ENCODE measurements at places on chromosomes 13 and 19.

GRCh38 chr13:23254506-23254905 lies 73.7 kb downstream of the SGCG start:
- DNase-seq = no peak

GRCh38 chr19:45784096-45784495 lies 1.8 kb upstream of the DMPK start:
- no peak for DNase-seq

DNA sequence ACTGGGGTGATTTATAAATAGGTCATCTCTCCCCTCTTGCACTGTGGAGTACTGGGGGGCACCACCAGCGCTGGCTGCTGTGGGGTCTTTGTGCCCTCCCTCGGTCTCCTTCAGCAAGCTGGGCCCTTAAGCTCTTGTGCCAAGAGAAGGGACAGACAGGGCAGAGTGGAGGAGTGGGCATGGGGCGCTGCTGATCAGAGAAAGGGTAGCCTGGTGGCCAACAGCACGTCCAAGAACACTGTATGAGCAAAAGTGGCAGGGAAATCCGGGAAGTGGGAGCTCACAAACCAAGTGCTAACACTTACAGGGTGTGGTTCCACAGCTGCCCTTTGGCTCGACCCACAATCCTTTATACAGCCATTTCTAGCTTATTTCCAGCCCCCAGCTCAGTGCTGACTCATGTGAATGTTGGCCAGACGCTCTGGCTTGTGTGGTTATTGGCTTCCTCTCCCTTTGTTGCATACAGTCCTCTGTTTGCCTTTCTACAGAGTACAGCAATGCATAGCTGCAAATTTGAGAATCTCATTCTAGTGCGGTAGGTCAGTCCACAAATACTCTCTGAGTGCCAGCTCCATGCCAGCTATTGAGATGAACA lies 298.8 kb downstream of the SHISA2 start:
- DNase-seq = no peak

- peak; percentile 9 for DNase-seq
These were observed 1.5 kb downstream of the KCNN4 start for GRCh38 chr19:43779147-43779819.

DNA sequence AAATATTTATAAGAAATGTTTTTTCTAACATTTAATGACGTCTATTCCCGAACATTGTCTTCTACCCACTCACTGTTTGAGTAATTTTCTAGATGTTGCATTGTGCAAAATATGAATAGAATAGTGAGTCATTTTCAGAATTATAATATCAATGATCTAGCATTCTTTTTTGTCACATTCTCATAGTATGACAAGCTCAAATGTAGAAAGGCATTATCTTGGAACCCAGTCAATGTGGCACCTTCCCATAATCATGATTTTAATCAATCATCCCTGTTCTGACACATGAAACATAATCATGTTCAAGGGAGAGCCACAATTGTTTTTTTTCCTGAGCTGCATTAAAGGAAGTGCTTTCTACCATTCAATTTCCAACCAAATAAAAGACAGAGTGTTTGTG lies 265.8 kb downstream of the OXGR1 start:
- no peak for DNase-seq

DNA sequence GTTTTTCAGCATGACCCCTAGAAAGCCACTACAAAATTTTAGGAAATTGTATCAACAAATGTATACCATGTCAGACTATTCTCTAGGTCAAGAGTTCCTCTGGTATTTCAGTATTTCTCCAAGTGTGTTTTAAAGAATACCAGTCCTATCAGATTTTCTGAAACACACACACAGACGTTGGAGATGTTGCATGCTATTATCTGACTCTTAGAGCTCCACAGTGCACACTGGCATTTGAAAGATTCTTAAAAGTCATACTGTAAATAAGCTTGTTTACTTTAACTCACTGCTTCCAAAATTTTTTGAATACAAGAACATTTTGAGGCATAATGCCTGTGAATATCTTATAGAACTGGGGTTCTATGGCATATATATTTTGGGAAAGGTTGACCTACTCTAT lies 33.8 kb upstream of the VWA8 start:
- DNase-seq = no peak

- no peak for DNase-seq
These were observed 177.4 kb downstream of the OXGR1 start for GRCh38 chr13:96816874-96817273.

DNA sequence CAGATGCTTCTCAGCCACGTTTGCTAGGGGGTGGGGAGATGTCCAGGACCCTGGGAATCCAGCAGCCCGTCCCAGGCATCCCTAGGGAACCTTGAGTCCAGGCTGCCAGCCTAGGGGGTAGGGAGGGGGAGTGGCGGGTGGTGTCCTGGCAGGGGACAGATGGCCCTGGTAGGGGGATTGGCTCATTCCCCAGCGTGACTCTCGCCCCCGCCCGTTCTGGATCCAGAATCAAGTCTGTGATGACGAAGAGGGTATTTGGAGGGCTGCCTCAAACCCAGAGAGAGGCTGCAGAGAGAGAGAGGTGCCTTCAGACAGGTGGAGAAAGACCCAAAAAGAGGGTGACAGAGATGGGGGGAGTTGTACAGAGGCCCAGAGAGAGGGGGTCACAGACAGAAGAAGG lies 4.1 kb downstream of the SLC17A7 start:
- no peak for DNase-seq

DNA sequence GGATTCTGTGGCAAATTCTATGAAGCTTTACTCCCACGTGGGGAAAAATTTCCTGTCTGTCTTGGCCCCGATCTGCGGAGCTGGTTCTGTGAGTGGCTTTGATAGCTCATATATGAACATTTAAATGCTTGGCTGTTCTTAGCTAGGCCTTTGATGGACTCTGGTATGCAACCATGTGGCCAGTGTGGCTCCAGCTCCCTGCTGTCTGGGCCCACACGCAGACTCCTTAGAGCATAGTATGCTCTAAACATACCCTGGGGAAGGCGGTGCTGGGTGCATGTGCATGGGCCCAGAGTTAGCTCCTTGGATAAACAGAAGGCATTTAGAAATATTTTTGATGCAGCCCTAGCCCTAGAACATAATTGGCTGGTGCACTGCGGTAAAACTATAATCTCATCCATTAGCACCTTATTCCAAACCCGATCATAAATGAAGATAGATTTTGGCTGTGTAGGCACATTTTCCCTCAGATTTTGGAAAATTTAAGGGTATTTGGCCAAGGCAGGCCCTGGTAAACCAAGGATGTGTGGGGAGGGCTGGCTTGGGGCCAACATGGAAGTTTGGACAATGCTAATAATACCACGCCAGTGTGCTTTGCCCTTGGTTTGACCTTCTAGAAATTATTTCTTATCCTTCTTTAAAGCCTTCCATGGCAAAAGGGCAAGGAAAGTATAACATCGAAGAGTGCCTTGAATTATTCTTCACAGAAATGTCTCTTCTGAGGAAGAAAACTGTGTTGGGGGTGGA lies 153.5 kb downstream of the LMO7 start:
- DNase-seq = no peak
